HS-5 (cell line): ENCODE measurements at places on chromosomes 4 and X.

DNA sequence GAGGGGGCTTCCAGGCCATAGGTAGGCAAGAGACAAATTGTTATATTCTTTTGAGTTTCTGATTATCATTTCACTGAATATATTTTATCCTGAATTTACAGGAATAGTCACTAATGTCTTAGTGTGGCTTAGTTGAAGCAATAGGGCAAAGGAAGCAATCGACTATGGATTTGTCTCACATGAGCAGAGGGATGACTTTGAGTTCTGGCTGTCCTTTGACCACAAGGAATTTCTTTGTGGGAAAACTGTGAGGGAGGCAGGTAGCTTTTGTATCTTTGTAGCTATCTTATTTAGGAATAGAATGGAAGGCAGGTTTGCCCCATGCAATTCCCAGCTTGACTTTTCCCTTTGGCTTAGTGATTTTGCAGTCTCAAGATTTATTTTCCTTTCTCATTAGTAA lies 207.3 kb upstream of the ANXA10 start:
- DNase-seq = no peak

DNA sequence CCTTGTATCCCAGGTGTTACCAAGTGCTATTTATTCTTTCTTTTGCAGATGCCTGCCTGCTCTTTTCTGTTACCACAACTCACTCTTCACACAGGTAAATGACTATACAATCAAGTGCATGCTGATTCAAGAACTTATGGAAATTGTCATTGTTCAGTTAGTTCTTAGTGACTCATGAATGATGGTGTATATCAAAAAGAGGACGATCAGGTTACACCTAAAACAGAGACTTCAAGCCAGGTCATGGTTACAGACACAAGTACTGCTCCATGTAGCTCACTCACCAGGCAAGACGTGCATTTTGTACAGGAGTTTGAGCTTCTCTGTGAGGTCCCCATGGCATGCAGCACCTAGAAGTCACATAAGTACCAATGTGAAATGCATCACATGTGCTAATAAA lies 59.3 kb upstream of the UCP1 start:
- DNase-seq = no peak

DNA sequence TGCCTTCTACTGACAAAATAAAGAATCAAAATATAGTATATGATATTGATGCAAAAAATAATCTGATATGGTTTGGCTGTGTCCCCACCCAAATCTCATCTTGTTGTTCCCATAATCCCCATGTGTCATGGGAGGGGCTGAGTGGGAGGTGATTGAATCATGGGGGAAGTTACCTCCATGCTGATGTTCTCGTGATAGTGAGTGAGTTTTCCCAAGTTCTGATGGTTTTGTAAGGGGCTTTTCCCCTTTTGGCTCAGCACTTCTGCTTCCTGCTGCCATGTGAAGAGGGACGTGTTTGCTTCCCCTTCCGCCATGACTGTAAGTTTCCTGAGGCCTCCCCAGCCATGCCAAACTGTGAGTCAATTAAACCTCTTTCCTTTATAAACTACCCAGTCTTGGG lies 70.2 kb downstream of the TMEM165 start:
- no peak for DNase-seq

- no peak for DNase-seq
Measured at GRCh38 chrX:93322110-93322509, 351.3 kb downstream of the NAP1L3 start.

DNA sequence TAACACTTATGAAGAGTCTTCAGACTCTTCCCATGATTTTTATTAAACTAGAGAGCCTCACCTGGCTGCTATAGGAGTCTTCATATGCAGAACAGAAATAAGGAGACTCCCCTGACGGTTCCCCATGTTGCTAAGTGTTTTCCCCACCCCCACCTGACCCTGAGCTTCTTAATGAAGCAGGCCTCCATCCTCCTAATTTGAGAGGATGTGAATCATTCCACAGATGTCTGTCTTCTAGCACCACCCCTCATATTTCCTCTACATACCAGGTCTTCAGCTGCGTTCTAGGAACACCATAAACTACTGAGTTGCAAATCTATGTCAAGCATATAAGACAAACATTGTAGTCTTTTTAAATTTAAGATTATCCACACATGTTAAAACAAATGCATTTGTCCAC lies 36.9 kb downstream of the RP2 start:
- DNase-seq = no peak

GRCh38 chrX:6782831-6783230 lies 247.9 kb upstream of the VCX3A start:
- DNase-seq = no peak

DNA sequence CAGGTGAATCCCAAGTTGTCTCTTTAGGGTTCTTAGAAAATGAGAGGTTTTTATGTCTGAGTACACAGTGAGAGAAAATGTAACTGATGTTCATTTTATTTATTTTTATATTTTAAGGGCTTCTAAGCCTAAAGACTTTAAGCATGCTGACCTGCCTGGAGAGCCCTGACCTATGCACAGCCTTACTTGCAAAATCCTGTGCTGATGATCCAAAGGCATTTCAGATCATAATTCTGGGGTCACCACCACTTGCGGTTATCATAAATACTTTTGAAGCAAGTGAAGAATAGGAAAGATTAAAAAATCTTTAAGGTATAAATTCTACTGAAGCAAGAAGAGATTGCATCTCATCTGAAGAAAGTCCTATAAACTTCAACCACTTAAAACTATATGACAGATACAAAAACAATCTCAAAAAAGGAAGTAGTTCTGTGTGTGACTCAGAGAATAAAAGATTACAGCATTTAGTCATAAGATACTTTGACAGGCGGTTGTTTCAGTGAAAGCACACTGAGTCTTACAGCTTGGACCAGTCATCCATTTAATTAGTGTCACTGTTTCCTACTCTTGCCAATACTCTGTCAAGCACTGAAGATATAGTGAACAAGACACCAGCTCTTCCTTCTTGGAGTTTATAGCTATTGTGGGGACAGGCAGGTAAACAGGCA lies 245.2 kb upstream of the DIPK2B start:
- peak; percentile 62 for DNase-seq

DNA sequence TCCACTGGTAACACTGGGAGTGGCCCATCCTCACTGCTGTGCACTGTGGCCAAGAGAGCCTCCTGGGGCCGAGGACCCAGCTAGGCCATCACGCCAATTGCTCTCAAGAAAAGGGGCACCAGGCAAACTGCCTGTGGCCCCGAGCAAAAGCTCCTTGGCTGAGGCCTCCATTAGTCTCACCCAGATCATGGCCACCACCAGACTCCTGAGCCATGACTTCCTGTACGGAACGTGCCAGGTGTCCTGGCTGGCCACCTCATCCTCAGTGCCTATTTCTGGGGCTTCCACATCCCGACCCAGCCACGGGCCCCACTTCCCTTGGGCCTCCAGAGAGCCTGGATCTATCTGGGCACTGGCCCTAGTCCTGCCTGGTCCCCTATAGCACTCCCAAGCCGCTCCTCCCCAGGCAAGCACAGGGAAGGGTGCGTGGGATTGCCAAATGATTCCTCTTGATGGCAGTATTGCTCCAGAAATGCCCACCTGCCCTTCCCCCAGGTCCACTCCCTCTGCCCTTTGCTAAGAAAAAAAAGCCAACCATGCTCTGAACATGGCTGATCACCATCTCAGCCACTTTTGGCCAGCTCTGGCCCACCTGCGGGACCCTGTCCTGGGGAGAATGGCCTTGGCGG lies 212.6 kb upstream of the AGTR2 start:
- DNase-seq = no peak

DNA sequence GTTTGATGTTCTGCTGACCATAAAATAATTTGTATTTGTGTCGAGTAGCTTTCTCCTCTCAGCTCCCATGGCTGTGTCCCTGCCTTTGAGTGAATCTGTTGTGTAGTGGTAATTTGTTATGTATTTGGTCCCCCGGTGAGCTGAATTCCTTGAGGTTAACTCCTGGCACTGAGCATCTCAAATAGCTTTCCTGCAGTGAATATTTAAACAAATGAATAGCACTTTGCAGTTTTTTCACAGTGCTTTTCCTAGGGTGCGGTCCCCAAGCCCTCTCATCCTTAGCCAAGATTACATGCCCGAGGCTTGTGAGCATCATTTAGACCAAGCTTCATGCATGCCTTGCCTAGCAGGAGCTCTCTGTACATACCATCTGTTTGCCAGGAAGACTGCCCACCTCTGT lies 74.2 kb downstream of the CLDN34 start:
- DNase-seq = no peak

DNA sequence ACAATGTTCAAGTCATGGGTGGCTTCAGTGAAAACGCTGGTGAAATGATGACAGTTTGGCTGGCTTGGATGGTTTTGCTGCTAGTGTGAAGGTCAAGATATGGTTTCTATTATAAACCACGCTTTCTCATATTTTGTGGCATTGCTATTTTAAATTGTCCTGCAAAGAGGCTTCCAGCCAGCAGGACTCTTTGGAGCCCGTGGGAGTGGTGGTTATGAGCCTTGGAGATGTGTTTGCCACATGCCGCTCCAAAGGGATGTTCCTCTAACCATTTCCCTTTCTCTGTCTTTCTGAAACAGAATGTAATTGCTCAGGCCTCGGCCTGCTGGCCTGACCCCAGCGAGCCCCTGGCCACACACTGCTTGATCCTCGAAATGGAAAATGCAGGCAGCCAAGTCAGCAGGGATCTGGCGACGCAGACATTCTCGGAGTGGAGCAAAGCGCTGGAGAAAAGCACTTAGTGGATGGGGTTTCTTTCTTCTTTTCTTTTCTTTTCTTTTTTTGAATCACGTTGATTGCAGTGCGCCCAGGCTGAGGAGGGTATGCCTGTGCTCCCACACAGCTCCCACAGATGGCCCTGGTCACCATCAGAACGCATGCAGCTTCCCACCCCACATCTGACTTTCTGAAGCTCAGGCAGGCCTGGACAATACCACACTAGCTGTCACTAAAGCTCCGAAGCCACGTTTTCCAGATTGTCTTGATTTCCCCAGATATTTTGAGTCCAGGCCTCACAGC lies 114.0 kb downstream of the ENPP6 start:
- DNase-seq = no peak

DNA sequence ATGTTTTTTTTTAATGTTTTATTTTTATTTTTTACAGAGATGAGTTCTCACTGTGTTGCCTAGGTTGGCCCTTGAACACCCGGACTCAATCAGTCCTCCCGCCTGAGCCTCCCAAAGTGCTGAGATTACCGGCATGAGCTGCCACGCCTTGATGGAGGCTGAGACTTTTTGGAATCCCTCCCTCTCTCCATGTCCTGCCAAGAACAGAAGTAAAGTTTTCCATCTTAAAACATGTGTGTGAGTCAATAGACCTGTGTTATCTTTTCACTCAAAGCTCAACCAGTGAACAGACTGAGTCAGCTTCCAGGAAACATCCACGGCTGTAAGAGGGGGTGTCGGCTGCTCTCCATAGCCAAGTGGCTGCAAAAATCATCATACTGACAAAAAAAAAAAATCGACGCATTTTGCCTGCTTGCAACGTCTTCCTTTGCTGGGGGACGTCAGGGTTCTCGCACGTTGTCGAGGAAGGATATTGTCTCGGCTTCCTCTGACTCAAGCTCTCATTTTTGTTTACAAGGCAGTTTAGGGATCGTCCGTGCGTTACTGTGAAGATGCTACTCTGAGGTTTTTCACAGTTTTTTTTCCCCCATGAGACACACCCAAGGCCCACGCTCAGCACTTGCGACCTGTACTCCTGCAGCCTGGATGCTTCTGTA lies 10.0 kb upstream of the ASMTL start:
- no peak for DNase-seq

- no peak for DNase-seq
Measured at GRCh38 chr4:67712650-67713528, 11.9 kb upstream of the UBA6 start.

DNA sequence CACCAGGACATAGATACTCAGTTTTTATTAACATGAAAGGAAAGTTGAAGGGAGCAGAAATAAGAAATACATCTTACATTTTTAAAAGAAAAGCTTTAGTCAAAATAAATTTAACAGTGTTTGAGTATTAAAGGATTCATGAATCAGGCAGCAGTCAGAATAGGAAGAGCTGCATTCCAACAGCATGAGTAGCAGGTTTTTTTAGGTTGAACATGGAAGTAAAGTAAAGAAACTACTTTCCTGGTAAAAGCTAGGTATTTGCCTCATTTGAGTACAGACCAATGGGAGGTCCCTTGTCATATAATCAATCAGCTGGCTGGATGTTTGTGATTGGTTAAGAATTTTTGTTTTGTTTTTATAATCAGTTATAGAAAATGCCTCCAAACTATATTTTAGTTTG lies 645.9 kb upstream of the INTU start:
- peak; percentile 22 for DNase-seq

- DNase-seq = no peak
Measured at GRCh38 chr4:153034681-153035080, 98.6 kb downstream of the FHDC1 start.

- no peak for DNase-seq
Measured at GRCh38 chr4:95550115-95550987, 1.6 kb upstream of the UNC5C start.

- DNase-seq = no peak
Measured at GRCh38 chr4:152369902-152370295, 166.0 kb downstream of the FBXW7 start.

DNA sequence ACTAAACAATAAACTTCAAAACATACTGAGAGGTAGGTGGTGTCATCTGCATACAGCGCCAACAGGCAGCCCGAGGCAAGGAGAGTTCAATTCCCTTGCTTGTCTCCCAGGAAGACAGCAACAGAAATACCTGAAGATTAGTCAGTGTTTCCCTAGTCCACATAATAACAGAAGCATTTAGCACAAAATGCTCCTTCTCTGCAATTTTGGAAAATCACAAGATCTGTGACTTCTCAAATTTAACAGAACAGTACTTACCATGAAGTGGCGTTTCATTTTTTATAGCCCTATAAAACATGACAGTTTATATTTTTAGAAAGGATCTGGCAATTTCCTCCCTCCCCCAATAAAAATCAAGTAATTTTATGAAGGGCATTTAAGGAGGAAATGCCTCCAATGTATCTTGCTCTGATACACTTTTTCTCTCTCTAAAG lies 67.1 kb upstream of the MYOZ2 start:
- no peak for DNase-seq

GRCh38 chr4:625631-626161 lies 323 bp downstream of the PDE6B start:
- DNase-seq = no peak

DNA sequence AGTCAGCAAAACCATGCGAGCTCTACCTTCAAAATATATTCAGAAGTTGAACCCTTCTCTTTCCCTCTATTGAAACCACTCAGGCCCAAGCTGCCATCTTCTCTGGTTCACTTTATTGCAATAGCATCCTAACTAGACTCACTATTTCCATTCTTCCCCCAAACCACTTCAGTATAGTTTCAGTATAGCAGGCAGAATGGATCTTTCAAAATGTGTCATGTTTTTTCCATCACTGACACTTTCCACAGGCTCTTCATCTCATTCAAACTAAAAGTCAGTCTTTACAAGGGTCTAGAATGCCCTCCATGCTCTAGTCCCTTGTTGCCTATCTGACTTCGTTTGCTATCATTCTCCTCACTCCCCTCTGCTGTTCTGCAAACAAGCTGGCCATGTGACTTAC lies 274.4 kb downstream of the IDS start:
- no peak for DNase-seq
